ENCODE measurements at places on chromosomes 12 and 14. TPM values are rescaled to one million over a fixed set of nuclear protein-coding genes. Genes with fewer than 3 reads are reported as not detected.
A peak's percentile ranks its signal among the peaks of the same experiment; 100 is the strongest.

The ESPL1 gene
- total RNA-seq: 23.1 TPM

DNA sequence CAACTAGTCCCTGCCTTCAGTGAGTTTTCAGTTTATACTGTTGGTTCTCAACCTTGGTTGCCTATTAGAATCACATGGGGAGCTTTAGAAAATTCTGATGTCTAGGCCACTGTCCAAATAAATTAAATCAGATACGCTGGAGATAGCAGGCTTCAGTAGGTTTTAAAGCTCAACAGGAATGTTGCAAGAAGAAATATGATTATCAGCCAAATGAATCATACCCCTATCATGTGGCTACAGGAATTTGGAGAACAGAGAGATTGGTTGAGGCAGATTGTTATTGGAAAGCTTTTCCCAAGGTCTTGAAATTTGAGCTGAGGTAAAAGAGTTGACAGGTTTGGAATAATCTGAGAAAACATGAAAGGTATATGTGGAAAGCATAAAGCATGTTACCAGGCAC is 125.3 kb downstream of the WIF1 start:
- DNase-seq: no peak

- no peak for DNase-seq
These were observed 94.7 kb downstream of the DENND5B start for GRCh38 chr12:31496257-31496656.

- no peak for DNase-seq
These were observed 127.2 kb downstream of the CCDC60 start for GRCh38 chr12:119461636-119462214.

The ESRRB gene
- not detected for total RNA-seq

- DNase-seq: no peak
These were observed 1.7 kb downstream of the DHH start for GRCh38 chr12:49092816-49093406.

DNA sequence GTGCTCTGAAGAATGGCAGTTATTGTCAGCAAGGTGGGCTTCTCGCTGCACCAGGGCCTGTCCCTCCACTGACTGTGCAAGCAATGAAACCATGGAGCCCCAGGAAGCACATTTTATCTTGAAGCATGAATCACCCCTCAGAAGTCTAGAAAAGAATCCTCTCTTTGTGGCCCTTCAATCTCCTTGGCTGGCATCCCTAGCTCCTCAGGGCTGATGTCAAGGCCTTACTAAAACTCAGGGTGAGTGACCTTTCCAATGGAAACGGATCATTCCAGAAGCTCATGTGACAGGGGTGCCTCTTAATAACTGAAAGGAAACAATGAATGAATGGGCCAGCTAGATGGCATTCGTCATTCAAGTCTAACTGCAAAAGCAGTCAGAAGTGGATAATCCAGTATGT is 22.3 kb upstream of the PLEKHH1 start:
- peak; percentile 32 for DNase-seq

Data from G401 (cell line).